Effector CD4-positive, alpha-beta T cell (primary cell): ENCODE measurements at places on chromosomes 5 and 9.

DNA sequence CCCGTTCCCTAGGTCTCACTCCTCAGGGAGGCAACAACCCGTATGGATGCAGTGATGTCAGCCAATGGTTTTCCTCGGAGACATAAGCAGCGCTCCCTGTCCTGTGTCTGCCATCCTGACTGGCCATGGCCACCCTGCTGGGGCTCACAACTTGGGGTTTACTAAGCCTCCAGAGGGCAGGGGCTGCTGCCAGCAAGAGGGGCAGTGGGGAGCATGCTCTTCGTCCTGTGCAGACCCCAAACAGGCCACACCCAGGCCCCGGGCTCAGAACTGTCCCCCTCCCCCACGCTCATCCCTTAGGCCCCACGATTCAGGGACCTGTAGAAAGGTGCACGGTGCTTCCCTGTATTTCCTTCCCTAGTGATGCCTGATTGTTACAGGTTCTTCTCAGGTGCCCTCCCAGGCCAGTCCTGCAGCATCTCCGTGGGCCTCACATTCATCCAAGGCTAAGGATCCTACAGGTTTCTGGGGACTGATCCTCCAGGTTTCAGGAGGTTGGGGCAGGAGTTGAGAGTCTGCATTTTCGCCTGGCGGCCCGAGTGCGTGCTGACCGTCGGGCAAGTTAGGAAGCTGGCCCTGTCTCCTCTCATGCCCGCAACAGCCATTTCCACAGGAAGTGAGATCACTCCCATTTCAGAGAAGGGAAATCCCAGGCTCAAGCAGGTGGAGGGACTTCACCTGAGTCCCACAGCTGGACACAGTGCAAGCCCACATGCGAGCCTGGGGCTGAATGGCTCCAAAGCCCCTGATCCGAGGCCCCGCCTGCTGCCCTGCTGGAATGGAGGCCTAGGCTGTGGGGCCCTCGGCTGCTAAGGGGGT, 217.6 kb downstream of the ROR2 start:
- DNase-seq: no peak

GRCh38 chr9:18173923-18174322, 300.0 kb upstream of the ADAMTSL1 start:
- DNase-seq: no peak

GRCh38 chr5:173020154-173020581, 36.0 kb upstream of the CREBRF start:
- no peak for DNase-seq

DNA sequence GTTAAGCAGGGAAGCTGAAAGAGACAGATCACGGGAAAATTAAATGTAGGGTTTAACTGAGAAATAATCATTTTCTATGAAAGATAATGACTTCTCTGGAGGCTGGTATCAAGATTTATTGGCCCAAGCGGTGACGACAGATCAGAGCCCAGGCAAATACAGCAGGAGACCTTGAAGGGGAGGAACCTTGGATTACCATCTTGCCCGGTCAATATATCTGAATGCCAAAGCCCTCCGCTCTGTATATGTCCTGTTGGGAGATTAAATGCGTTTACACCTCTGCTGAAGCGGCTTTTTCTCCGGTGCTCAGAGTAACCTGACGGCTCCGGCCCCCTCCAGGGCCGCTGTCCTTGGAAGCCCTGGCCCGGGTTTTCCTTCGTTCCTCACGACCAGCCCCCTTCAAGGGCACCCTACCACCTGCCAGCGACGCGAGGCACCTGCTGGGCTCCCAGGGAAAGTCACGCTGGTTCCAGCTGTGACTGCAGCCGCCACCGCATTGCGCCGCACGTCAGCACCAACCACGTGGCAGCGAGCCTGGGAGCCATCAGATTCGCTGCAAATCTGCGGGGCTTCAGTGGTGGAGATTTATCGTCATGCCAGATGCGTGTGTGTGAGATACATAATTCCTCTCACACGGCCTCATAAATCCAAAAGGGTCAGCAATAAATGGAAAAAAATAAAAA, 4.4 kb upstream of the QSOX2 start:
- no peak for DNase-seq

- no peak for DNase-seq
Observed at GRCh38 chr5:121373371-121373770, 478.3 kb upstream of the FTMT start.

GRCh38 chr5:154394307-154394706, 51.5 kb upstream of the SAP30L start:
- no peak for DNase-seq

GRCh38 chr9:73049280-73049679, 96.4 kb upstream of the ALDH1A1 start:
- no peak for DNase-seq

- DNase-seq: peak; percentile 3
Observed at GRCh38 chr9:33676746-33677505, 118.4 kb upstream of the PRSS3 start.

DNA sequence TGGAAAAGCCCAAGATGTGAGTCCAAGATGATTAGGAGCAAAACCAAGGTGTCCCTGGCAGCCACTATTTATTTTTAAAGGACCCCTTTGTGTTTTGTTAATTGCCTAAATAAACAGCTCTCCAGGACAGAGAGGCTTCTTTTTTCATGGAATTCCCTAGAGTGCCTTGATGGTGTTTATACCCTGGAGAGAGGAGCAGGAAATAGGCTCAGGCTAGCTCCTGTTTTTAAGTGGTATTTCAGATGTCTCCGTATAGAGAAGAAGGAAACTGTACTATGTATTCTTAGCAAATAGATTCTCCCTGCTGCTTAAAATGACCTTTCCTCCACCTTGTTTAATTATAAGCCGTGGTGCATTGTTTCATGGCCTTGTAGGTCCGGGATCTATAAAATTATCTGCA, 292.4 kb downstream of the CD180 start:
- DNase-seq: no peak

DNA sequence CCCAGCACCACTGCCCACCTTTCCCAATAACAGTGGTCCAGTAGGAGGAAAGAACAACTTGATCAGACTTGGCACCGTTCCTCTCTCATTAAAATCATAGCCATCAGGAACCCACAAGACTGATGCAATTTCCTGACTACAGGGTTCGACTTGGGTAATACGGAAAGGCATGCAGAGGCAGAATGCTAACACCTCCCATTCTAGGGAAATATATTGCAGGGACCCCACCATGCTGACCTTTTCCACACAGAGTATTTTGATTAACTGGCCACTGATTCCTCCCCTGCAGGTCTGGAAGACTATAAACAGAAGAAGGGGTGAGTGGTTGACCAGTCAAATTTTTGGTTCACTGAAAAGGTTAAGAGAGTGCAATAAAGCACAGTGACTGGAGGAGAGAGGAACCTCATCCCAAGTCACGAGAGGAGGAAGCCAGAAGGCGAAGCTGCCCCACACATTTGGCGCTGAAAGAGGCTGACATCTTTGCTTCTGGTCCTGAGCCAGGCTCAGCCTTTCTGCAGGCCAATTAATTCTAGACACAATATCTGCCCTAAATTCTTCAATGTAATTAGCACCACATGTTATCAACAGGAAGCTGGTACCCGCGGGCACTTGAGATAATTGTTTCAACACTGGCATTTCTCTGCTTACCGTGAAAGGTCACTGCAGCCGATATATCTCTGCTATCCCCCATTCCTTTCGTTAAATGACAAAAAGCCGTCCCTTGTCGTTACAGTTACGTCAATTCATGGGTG, 64.7 kb upstream of the SPOCK1 start:
- no peak for DNase-seq

GRCh38 chr5:172380987-172381643, 73.2 kb downstream of the SH3PXD2B start:
- no peak for DNase-seq

- DNase-seq: no peak
Observed at GRCh38 chr9:134670851-134671281, 29.3 kb downstream of the COL5A1 start.

DNA sequence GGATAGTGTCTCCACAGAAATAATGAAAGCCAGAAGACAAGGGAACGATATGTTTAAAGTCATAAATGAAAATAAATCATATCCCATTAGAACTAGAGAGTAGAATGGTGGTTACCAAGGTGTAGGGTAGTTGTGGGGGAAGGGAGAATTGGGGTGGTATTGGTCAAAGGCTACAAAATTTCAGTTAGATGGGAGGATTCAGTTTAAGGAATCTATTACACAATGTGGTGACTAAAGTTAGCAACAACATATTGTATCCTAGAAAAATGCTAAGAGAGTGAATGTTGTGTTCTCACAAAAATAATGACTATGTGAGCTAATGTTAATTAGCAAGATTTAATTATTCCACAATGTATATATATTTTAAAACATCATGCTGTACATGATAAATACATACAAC, 27.8 kb upstream of the LARP1 start:
- DNase-seq: no peak

- DNase-seq: no peak
Observed at GRCh38 chr9:21873540-21874221, 71.2 kb downstream of the MTAP start.

GRCh38 chr9:112601636-112602035, 115.0 kb downstream of the KIAA1958 start:
- DNase-seq: no peak

- DNase-seq: no peak
Observed at GRCh38 chr5:123207081-123207537, 118.1 kb downstream of the PRDM6 start.

GRCh38 chr9:114552706-114553105, 34.9 kb upstream of the ATP6V1G1 start:
- DNase-seq: no peak

DNA sequence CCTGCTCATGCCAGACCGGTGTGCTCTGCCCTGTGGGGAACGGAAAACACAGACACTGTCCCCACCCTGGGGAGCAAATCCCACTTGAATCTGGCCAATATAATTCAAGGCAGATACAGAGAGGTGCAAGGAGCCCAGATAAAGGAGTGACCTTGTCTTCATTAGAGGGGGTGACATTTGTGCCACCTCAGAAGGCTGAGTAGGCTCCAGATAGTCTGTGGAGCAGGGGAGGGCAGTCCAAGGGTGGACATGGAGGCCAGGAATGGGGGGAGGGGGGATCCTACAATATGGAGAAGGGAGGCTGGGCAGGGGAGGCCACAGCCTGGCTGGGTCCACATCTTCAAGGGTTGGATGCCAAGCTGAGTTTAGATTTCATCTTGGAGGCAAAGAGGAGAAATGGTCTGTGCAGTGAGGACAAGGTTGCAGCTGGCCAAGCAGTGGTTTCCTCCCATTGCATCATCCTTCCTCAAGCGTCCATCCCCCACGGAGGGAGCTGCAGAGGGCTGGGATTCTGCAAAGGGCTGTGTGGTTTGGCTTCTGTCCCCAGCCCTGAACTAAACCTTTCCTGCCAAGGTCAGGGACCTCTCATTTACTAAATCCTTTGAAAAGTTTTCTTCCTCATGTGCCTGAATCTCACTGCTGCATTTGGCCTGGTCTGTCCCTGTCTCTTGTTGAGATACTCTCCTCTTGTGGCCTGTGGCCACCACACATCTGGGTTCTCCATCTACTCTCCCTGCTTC, 60.1 kb downstream of the GALNT12 start:
- DNase-seq: no peak

DNA sequence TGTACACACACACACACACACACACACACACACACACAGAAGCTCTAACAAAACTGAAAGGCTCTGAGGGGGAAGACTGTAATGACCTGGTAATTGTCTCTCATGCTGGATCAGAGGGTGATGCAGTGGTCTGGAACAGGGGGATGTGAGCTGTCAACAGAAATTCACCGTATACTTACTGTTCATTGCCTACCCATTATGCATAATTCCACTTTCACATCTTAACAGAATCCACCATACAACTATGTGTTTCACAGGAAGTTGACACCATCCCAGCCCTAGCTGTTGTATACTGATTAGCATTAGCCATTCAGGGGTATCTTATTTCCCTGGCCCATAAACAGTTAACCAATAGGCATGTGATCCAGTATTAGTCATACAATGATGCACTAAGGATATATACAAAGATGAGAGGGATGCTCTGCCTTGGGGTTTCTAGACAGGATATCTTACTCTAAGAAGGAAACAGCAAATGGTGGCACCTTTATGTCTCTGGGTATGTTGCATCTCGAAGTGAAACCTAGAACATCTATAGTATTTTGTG, 396.5 kb upstream of the BRINP1 start:
- DNase-seq: no peak

- DNase-seq: no peak
Observed at GRCh38 chr9:133457233-133457632, 2.5 kb upstream of the CACFD1 start.

- DNase-seq: no peak
Observed at GRCh38 chr9:17578577-17578910, 322 bp upstream of the SH3GL2 start.

- DNase-seq: no peak
Observed at GRCh38 chr5:133348406-133348805, 263.9 kb downstream of the FSTL4 start.

GRCh38 chr5:54445691-54446378, 9.7 kb upstream of the HSPB3 start:
- no peak for DNase-seq

GRCh38 chr9:126049088-126049487, 277.5 kb upstream of the MVB12B start:
- no peak for DNase-seq

GRCh38 chr5:107680799-107681198, 10.1 kb upstream of the EFNA5 start:
- no peak for DNase-seq

DNA sequence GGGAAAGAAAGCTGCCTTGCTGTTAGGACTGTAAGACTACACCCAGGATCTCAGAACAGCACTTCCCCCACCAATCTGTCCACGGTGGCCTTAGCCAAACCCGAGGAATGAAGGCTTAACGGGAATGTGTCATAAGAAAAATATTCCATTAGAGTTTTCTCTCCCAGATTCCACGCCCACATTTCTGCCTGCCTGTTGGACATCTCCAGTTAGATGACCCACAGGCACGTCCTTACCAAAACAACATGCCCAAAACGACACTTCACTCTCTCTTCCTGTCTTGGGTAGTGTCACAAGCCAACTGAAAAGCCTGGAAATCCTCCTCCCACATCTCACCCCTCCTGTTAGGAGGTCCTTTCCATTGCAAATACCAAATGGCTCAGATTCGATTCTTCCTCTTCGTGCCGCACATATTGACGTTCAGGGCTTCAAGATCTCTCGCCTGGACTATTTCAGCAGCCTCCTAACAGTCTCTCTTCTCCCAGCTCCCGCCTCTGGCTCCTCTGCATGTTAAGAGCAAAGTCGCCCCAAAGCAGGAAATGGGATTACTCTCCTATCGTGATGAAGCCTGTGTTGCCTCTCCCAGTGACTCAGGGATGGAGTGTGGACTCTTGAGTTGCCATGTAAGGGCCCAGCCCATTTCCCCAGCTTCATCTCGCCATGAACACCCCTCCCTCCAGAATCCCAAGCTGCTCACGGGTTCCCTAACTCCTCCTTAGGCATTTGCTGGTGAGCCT, 159.3 kb downstream of the NR3C1 start:
- DNase-seq: no peak
